ENCODE measurements at places on chromosomes 7 and 10. TPM values are rescaled to one million over a fixed set of nuclear protein-coding genes. Genes with fewer than 3 reads are reported as not detected.

GRCh38 chr10:86061278-86062197 is 305.1 kb downstream of the GRID1 start:
- H3K27me3 ChIP-seq: no peaks in the 10 kb centered on the region
- H3K36me3 ChIP-seq: no peaks in the 10 kb centered on the region
- no peaks in the 10 kb centered on the region for H3K4me1 ChIP-seq
- no peak for DNase-seq

DNA sequence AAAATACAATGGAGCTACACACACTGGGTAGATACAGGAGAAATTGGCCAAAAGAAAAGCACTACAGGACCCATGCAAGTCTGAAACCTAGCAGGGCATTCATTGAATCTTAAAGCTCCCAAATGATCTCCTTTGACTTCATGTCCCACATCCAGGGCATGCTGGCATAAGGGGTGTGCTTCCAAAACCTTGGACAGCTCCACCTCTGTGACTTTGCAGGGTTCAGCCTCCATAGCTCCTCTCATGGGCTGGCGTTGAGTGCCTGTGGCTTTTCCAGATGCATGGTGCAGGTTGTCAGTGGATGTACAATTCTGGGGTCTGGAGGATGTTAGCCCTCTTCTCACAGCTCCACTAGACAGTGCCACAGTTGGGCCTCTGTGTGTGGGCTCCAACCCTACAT is 626.3 kb upstream of the POT1 start:
- H3K4me3 ChIP-seq: no peak overlapping the region
- H3K27me3 ChIP-seq: no peaks in the 10 kb centered on the region
- H3K4me1 ChIP-seq: peaks cover 13% of the 10 kb centered on the region
- no peaks in the 10 kb centered on the region for H3K36me3 ChIP-seq
- no peak overlapping the region for H3K27ac ChIP-seq

- H3K27me3 ChIP-seq: no peaks in the 10 kb centered on the region
- H3K27ac ChIP-seq: no peak overlapping the region
Observed at GRCh38 chr10:110422548-110422947, 75.2 kb upstream of the DUSP5 start.

CD36 gene
- total RNA-seq: 0.13 TPM

- H3K36me3 ChIP-seq: no peaks in the 10 kb centered on the region
- no peaks in the 10 kb centered on the region for H3K27me3 ChIP-seq
- H3K4me3 ChIP-seq: no peak overlapping the region
Observed at GRCh38 chr10:72753760-72754231, 61.9 kb downstream of the MCU start.

DNA sequence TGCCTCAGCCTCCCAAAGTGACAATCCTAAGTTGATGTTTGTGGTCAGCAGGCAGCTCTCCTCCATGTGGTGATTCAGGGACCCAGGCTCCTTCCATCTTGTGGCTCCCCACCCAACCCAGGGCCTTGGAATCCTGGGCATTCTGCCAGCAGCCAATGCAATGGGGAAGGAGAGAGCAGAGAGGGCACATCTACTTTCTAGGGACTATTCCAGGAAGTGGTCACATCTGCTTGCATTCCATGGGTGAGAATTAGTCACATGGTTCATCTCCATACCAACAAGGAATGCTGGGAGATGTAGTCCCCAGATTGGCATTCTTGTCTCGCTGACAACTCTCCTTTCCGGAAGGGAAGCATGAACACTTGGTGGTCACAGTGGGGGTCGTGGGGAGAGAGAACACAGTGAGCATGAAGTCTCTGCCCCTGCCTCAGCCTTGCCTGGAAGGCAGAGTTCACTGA is 9.9 kb upstream of the SRRM3 start:
- no peaks in the 10 kb centered on the region for H3K27me3 ChIP-seq
- no peak overlapping the region for H3K27ac ChIP-seq
- DNase-seq: peak; percentile 58
- no peak overlapping the region for H3K4me3 ChIP-seq
- no peaks in the 10 kb centered on the region for H3K36me3 ChIP-seq

DNA sequence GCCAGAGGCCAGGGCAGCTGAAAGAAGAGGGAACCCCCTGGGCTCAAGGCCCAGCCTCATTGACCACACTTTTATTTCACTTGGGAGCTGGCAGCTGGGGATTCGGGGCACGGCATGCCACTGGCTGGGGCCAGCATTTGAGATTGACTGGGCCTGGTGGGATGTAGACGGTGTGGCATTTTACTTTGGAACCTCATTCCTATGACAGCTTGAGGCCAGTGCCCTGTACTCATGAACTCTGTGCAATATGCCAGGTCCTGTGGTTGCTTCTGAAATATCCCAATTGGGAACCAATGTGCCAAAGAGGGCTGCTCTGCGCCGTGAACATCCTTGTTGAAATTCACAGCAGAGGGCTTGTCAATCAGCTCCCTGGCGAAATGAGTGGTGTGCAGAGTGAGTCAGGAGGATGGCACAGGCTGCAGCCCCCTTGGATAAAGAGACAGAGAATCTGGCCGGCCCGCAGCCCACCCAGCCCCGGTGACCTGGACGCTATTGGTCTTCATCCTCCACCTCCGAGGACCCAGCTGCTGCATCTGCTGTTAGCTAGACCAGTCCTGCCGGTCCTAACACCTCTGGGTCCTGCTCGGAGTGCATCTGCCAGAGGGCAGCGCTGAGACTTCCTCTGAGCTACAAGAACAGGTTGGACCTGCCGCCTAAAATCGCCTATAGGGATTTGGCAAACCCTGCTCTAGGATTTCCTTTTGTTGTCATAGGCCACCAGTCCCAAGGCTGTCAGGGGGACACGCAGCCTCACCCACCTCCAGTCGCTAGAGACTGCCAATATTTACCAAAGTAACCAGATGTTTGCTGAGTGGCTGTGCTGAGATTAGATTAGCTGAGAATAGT is 58.0 kb downstream of the PRKAG2 start:
- H3K4me1 ChIP-seq: peaks cover 19% of the 10 kb centered on the region
- H3K36me3 ChIP-seq: no peaks in the 10 kb centered on the region
- peak; percentile 37 for DNase-seq
- no peak overlapping the region for H3K27ac ChIP-seq

- peaks cover 17% of the 10 kb centered on the region for H3K36me3 ChIP-seq
- no peak overlapping the region for H3K27ac ChIP-seq
- H3K4me3 ChIP-seq: no peak overlapping the region
- H3K4me1 ChIP-seq: no peaks in the 10 kb centered on the region
- no peak for DNase-seq
- H3K27me3 ChIP-seq: no peaks in the 10 kb centered on the region
Observed at GRCh38 chr7:74586258-74587175, 71.0 kb upstream of the GTF2I start.

- peak overlapping the region; percentile 66 for H3K27ac ChIP-seq
- H3K4me3 ChIP-seq: no peak overlapping the region
- peaks cover 19% of the 10 kb centered on the region for H3K4me1 ChIP-seq
- peak; percentile 96 for DNase-seq
Observed at GRCh38 chr10:49109669-49110340, 5.5 kb downstream of the VSTM4 start.

GRCh38 chr7:125122173-125122572 is 192.5 kb upstream of the POT1 start:
- H3K4me1 ChIP-seq: peaks cover 15% of the 10 kb centered on the region
- no peak for DNase-seq
- no peaks in the 10 kb centered on the region for H3K27me3 ChIP-seq
- H3K4me3 ChIP-seq: no peak overlapping the region

SORCS1 gene
- 48.9 TPM for total RNA-seq

ABCA13 gene
- not detected for total RNA-seq

MALRD1 gene
- total RNA-seq: not detected

DNA sequence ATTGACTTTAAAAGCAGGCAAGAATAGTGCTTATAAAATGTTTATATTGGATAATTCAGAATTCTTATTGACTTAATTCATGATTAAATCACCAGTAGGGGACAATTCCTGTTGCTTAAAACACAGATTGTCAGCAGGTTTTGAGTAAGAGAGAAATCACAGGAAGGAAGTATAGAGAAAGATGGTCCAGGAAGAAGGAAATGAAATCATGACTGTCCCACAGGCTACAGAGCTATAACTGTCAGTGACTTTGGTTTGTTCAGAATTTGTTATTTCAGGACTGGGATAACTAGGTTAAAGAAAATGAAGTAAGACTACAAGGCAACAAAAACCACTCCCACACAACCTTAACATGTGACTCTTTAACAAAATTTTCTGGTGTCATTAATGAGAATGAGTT is 6.8 kb downstream of the GNGT1 start:
- H3K4me1 ChIP-seq: peaks cover 7% of the 10 kb centered on the region
- no peak overlapping the region for H3K27ac ChIP-seq
- DNase-seq: no peak
- no peaks in the 10 kb centered on the region for H3K27me3 ChIP-seq

GRCh38 chr10:114301951-114302710 is 63.1 kb downstream of the VWA2 start:
- no peak overlapping the region for H3K4me3 ChIP-seq
- DNase-seq: no peak
- H3K27ac ChIP-seq: no peak overlapping the region
- H3K27me3 ChIP-seq: no peaks in the 10 kb centered on the region
- no peaks in the 10 kb centered on the region for H3K36me3 ChIP-seq

LIPJ gene
- not detected for total RNA-seq

GATAD1 gene
- total RNA-seq: 57.1 TPM

DNA sequence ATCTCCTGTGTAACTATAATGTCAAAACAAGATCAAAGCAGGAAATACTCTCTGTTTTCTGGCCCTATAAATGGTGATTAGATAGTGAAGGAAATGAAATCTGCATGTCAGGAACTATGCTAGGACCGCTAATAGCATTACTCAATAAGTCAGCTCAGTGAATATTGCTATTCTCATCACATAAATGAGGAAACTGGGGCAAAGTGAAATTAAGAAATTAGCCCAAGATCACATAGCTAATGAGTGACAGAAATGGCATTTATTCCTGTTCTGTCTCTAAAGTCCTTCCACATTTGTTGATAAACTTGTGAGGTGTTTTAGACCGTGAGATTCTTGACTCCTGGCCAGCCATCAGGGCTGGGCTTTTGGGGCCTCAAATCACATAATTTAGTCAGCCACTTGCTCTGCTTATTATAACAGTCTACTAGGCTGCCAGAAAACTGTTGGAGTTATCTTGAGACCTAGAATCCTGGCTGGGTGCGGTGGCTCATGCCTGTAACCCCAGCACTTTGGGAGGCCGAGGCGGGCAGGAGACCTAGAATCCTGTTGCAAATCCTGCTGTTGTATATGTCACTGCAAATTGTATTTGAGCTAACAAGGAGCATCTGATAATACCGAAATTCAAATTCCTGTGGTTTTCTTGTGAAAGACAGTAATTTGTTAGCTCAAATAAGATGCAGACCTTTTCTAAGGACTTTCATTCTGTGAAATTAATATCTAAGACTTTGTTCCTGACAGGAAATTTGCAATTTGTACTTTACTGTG is 66.5 kb upstream of the SHTN1 start:
- H3K27ac ChIP-seq: no peak overlapping the region
- no peaks in the 10 kb centered on the region for H3K36me3 ChIP-seq
- H3K27me3 ChIP-seq: peaks cover 3% of the 10 kb centered on the region
- no peak for DNase-seq

DNA sequence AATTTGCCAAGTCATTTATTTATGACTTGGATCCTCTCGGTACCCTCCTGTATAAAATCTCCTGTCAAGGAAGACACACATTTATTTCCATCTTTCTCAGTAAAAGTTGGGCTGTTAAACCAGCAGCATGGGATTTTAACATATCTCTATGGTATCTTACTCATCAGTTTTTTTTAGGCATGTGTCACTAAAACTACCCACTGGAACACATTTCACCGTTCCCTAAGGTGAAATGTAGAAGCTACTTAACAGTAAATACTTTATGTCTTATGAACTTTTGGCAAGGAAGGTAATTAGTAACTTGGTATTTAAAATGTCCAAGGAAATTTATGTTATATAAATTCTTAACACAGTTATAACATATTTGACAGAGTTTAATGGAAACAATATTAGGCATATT is 152.5 kb upstream of the HDAC9 start:
- no peak overlapping the region for H3K4me3 ChIP-seq
- no peak overlapping the region for H3K27ac ChIP-seq
- H3K27me3 ChIP-seq: 0 out of 2 replicates have a peak, but pooled peaks cover 4% of the 10 kb centered on the region
- H3K4me1 ChIP-seq: no peaks in the 10 kb centered on the region
- no peak for DNase-seq

VWC2 gene
- total RNA-seq: not detected

GRCh38 chr7:21192657-21193056 is 235.2 kb upstream of the SP4 start:
- H3K36me3 ChIP-seq: no peaks in the 10 kb centered on the region
- no peak overlapping the region for H3K27ac ChIP-seq
- H3K27me3 ChIP-seq: no peaks in the 10 kb centered on the region
- H3K4me3 ChIP-seq: no peak overlapping the region

TMEM139 gene
- 2.5 TPM for total RNA-seq

- H3K27me3 ChIP-seq: no peaks in the 10 kb centered on the region
- no peak for DNase-seq
- H3K4me1 ChIP-seq: no peaks in the 10 kb centered on the region
- H3K4me3 ChIP-seq: no peak overlapping the region
Observed at GRCh38 chr7:102005933-102006480, 188.6 kb downstream of the CUX1 start.

- no peak overlapping the region for H3K4me3 ChIP-seq
- DNase-seq: no peak
- no peaks in the 10 kb centered on the region for H3K4me1 ChIP-seq
- no peak overlapping the region for H3K27ac ChIP-seq
- H3K36me3 ChIP-seq: no peaks in the 10 kb centered on the region
- no peaks in the 10 kb centered on the region for H3K27me3 ChIP-seq
Observed at GRCh38 chr10:127102176-127102575, 94.2 kb downstream of the INSYN2A start.

- peaks cover 10% of the 10 kb centered on the region for H3K4me1 ChIP-seq
- peaks cover 6% of the 10 kb centered on the region for H3K36me3 ChIP-seq
- H3K4me3 ChIP-seq: no peak overlapping the region
- DNase-seq: no peak
- H3K27me3 ChIP-seq: no peaks in the 10 kb centered on the region
Observed at GRCh38 chr7:2787251-2787951, 56.7 kb downstream of the GNA12 start.

TRPV5 gene
- not detected for total RNA-seq

GALNT17 gene
- total RNA-seq: not detected

WDFY4 gene
- not detected for total RNA-seq

DNA sequence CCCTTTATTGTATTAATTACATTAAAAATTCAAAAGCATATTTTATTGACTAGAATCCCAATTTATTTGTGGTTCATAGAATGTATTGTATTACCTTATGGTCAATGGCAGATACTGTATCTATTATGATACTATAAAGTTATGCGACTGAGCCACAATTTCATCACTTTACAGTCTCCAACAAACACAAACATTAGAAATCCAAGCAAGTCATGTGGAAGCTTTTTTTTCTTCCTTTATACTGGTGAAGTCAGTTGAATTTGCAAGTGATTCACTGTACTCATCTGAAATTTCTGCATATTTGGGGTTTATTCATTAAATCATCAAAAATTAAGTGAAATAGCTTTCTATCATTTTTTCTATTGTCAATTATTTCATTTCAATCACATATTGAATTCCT is 54.3 kb downstream of the BMPER start:
- H3K4me1 ChIP-seq: no peaks in the 10 kb centered on the region
- H3K4me3 ChIP-seq: no peak overlapping the region
- DNase-seq: no peak
- H3K27ac ChIP-seq: no peak overlapping the region
- H3K27me3 ChIP-seq: no peaks in the 10 kb centered on the region
